ENCODE measurements at places on chromosomes 6 and 20.

DNA sequence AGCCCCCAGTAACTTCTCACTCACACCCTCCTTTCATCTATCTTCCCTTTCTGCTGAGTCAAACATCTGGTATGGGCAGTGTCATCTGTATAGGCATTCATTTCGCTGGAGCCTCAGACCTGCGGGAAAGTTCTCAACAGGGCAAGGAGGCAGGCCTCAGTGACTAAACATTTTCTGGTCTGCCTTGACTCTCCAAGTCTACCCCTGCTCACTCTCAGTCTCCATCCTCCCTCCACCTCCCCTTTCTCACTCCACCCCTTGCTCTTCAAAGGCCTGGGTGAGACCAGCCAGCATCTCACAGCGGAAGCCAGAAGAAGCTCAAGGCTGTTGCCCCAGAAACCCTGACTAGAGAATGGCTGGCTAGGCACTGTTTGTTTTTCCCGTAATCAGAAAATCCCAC lies 105.0 kb upstream of the BEND6 start:
- no peak for DNase-seq

- no peak for DNase-seq
Measured at GRCh38 chr6:23245572-23245971, 676.2 kb downstream of the HDGFL1 start.

GRCh38 chr6:35736253-35736894 lies 458 bp upstream of the ARMC12 start:
- no peak for DNase-seq

DNA sequence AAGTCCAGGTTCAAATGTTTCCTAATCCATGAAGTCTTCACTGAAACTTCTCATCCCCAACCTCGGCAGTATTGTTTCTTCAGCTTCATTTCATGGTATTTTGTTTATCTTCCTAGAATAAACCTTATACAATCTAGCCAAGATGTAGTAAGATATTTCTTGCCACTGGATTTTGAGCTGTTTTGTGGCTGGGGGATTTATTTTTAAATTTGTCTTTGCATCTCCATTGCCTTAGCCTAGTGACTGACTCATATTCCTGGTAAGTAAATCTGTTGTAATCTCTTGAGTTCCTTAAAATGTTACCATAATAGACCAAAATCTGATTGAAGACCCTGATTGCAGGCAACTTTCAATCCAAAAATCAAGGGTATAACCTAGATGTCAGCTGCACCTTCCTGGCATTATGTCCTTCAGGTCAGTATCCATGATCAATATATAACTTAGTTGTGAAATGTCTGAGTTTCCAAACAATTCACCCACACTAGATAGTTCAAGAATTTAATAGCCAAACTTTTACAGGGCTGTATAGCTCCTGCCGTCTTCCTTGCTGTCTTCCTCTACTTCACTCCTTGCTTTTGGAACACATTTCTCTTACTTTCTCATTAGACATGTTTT lies 4.7 kb upstream of the TRMT11 start:
- DNase-seq, result no peak

DNA sequence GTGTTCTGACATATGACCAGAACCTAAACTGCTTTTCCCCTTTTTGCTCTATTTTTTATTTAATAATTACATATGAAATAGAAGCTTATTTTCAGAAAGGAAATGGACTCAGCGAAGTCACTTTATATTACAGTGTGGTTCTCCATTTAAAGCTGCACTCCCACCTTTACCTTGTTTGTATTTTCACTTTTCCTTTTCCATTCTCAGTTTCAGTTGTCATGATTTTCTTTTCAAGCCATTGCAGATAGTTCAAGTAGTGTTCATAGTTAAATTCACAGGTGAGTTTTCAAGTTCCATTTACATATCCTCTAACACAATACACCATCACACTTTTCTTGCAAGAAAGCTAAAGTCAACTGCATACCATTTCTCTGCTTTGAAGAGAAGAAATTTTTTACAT lies 400.2 kb downstream of the HACE1 start:
- DNase-seq, result no peak

GRCh38 chr6:105587349-105588122 lies 184.7 kb upstream of the PREP start:
- DNase-seq, result peak; percentile 68

- no peak for DNase-seq
Measured at GRCh38 chr6:104686550-104687175, 173.1 kb downstream of the HACE1 start.

GRCh38 chr6:161414707-161415106 lies 140.8 kb upstream of the AGPAT4 start:
- DNase-seq, result no peak

- DNase-seq, result no peak
Measured at GRCh38 chr20:19659448-19659847, 98.6 kb upstream of the RIN2 start.

DNA sequence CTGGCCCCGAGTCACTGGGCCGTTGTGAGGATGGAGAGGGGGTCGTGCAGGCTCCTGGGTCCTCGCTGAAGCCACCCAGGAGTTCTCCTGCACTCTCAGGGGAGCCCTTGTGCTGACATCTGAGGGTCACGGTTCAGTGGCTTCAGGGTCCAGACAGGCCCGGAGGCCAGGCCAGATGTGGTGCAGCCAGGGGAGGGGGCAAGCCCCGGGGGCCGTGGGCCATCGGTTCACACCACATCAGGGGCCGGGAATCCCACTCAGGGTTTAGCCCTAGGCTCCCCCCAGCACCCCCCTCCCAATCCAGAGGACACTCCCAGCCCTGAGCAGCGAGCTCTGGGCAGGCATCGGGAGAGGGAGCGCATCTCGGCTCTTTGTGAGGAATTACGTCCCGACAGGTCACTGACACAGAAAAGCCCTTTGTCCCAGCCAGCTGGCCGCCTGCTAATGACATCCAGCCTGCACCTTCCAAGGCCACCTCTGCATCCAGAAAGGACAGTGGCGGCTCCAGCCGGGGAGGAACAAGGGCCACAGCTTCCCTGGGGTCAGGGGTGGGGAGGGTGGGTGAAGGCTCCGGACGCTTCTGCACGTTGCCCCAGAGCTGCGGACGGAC lies 6.4 kb upstream of the CHRNA4 start:
- DNase-seq, result no peak

- no peak for DNase-seq
Measured at GRCh38 chr20:34403063-34403827, 40.2 kb downstream of the ITCH start.

GRCh38 chr6:17610835-17611234 lies 10.7 kb downstream of the FAM8A1 start:
- no peak for DNase-seq

DNA sequence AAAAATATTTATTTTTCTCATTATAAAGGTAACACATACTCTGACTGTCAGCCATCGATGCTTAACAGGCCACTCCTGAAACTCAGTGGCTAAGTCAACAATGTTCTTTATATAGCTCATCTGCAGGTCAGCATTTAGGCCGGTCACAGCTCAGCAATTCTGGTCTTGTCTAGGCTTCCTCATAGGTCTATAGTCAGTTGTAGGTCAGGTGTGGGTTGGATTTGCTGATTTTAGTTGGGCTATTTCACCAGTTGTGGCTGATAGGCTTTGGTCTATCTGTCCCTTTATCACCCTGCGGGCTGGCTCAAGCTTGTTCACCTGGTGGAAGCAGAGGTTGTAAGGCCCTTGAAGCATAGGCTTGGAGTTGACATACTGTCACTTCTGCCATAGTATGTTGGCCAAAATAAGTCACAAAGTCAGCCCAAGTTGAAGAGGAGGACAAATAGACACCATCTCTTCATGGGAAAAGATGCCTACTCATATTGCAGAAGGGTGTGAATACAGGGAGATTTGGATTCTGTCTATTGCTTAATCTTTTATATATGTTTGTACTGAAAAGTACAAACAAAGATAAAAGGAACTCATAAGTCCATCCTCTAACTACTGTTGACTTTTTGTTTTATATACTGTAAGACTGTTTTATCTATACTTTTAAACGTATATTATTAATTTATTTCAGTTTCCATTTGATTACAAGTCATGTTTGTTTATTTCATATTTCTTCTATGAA lies 75.0 kb downstream of the BCKDHB start:
- no peak for DNase-seq

- no peak for DNase-seq
Measured at GRCh38 chr6:169174516-169175359, 78.9 kb downstream of the THBS2 start.

- DNase-seq, result peak; percentile 72
Measured at GRCh38 chr20:47297746-47298145, 58.8 kb downstream of the ZMYND8 start.

DNA sequence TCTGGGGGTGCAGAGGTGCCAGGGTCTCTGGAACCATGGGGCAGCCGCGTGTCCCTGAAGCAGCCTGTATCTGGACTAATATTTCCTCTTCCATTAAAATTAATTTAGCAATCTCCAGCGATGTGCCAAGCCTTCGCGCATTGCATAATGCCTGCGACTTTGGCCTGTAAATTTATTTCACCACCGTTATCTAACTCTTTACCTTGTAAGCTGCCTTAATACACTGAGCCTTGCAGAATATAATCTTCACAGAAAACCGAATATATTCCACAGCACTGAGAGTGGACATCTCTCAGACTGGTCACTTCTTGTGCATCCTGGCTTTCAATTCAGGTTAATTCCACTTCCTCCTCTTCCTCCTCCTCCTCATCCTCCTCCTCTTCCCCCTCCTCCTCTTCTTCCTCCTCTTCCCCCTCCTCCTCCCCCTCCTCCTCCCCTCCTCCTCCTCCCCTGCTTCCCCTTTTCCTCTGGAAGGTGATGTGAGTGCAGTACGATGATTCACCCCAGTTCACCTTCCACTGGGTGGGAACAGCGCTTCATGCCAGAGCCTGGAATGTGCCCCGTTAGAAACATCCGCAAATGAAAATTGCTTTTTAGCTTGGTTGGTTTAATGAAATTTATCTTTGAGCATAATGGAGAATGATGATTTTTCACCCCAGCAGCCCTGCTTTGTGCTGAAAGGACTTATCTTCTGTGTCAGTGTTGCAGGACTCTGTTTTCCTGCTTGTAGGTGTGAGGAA lies 101.4 kb downstream of the CDH4 start:
- no peak for DNase-seq

DNA sequence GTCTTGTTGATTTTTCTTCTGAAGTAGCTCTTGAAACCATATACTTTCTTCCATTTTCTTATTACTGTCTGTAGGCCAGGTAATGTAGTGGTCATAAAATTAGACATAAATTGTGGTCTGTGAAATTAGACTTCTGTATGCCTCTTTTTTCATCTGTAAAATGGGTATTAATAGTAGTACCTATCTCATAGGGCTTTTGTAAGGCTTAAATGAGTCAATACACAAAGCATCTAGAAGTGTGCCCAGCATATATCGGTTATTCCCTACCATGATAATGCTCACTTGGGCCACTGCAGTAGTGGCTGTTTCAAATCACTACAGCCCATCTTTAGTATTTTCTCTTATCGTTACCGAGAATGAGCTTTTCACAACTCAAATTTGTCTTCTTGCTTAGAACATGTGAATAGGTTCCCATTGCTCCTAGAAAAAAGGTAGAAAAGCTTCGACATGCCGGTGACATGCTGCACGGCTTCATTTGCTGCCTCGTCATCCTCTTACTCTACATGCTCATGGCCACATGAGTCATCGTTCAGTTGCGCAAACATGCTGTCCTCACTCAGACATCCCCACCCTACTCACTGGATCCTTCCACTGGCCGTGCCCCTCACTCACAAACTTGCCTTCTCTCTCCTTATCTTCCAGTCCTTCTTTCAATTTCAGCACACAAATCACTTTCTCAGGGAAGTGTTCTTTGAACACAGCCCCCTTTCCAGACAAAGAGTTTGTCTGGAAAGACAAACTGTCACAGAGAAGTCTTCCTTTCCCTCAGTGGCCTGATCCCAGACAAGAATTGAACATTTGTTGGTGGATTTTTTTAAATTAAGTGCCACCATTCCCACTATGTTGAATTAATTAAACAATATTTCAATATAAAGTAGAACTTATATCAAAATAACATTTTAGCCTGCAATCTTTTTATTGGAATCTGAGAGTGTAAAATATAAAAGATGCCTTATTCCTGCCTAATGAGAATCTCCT lies 32.2 kb upstream of the ERVFRD-1 start:
- peak; percentile 94 for DNase-seq

DNA sequence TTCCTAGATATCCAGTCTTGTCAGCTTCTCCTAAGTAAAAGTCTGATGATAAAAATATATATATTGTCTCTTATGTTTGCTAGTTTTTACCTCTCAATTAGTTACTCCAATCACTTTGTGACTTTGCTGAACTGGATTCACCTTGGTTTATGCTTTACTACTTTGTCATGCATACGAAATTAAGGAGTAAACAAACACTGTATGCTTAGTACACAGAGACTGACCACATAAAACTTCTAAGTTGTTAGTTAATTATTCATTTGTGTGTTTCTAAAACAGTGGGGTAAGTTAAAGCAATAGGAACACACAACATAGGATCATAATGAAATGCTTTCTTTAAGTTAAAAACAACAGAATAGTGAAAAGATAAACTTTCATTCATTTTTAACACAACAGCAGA lies 877.3 kb upstream of the MAP3K7 start:
- no peak for DNase-seq

- no peak for DNase-seq
Measured at GRCh38 chr6:108644252-108644651, 83.5 kb downstream of the FOXO3 start.

- DNase-seq, result no peak
Measured at GRCh38 chr6:41332842-41333736, 2.3 kb upstream of the NCR2 start.

DNA sequence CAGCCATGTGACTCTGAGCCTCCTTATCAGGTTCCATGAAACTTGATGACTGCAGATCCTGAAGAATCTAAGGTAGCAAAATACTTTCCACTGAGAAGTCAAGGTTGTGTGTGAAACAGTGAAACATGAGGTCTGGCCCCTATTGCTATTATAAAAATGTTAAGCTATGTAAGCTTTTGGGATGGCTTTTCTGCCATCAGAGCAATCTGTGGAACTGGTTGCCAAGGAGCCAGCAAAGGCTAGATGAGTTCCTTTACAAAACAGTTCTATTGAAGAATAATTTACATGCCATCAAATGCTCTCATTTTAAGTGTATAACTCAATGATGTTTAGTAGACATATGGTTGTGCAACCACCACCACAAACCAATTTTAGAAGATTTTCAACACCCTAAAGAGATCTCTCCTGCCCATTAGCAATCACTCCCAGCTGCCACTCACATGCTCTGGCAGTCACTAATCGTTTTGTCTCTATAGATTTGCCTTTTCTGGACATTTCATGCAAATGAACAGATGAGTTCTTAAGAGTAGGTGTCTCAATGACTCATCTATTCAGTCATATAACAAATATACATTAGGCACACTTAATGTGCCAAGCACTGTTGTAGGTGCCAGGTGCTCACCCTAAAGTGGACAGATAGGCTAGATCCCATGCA lies 19.9 kb upstream of the MEP1A start:
- no peak for DNase-seq

All from RWPE2 (cell line).